Naive thymus-derived CD4-positive, alpha-beta T cell (primary cell): ENCODE measurements at places on chromosomes 12 and 14. TPM values are rescaled to one million over a fixed set of nuclear protein-coding genes. Genes with fewer than 3 reads are reported as not detected.

DNA sequence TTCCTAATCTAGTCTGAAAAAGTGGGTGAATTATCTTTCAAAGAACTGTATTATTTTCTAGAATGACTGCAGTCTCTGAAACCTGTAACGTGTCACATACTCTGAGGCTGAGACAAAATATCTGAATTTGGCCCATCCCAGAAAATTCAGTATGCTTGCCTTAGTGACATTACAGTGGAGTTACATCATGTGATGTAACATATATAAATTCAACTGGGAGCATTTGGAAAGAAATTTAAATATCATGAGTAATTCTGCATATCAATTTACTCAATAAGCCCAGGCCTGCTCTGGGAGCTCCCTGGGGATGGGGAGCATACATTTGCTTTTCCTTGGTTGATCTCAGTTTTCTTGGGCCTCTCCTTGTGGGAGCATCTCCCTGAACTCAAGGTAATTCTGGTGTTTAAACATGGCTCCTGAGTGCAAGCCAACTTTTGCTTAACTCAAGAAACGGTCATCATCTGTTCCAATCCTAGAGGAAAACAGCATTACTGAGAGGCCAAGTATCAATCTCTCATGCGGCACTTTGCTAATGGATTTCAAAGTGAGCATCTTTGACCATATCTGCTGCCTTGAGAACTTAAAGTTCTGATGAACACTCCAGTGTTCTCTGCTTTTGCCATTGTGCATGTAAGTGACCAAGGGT lies 54.4 kb downstream of the AKAP6 start:
- DNase-seq: no peak
- H3K27me3 ChIP-seq: no peaks in the 10 kb centered on the region
- H3K36me3 ChIP-seq: no peaks in the 10 kb centered on the region
- no peaks in the 10 kb centered on the region for H3K4me1 ChIP-seq
- H3K4me3 ChIP-seq: no peak overlapping the region

GRCh38 chr12:2384533-2385351 lies 332.0 kb downstream of the CACNA1C start:
- no peaks in the 10 kb centered on the region for H3K27me3 ChIP-seq
- no peaks in the 10 kb centered on the region for H3K4me1 ChIP-seq
- no peak overlapping the region for H3K4me3 ChIP-seq
- DNase-seq: no peak
- H3K27ac ChIP-seq: no peak overlapping the region

COPZ1 gene
- total RNA-seq: 141 and 143 TPM in 2 replicates

DNA sequence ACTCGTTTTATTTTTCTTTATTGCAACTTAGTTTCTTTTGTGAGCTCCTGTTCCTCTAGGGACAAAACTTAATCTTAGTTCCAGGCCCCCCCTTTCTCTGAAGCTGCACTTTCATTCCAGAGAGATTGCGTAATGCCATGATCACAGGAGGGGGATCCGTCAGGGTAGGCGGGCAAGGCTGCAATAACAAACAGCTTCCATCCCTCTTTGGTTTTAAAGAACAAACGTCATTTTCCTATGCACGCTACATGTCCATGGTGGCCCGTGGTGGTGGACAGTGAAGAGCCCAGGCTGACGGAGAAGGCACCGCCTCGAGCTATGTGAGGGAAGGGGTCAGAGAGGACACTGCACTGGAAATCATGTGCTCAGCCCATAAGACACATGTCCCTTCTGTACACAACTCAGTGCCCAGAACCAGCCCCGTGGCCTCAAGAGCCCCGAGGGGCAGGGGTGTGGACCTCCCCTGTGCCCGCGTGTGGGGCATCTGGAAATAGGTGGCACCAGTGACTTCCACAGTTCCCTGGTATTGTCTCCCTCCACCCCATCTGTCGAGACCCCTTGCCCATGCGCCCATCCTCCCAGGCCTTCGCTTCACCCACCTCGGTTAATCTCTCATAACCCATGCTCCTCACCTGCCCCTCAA lies 161.4 kb downstream of the ADGRD1 start:
- no peaks in the 10 kb centered on the region for H3K27me3 ChIP-seq
- no peak overlapping the region for H3K4me3 ChIP-seq
- no peak overlapping the region for H3K27ac ChIP-seq
- H3K36me3 ChIP-seq: no peaks in the 10 kb centered on the region
- no peaks in the 10 kb centered on the region for H3K4me1 ChIP-seq
- no peak for DNase-seq

GRCh38 chr14:20428010-20428365 lies 8.0 kb downstream of the KLHL33 start:
- H3K4me3 ChIP-seq: no peak overlapping the region
- H3K4me1 ChIP-seq: peaks cover 30% of the 10 kb centered on the region
- H3K27ac ChIP-seq: no peak overlapping the region
- no peaks in the 10 kb centered on the region for H3K27me3 ChIP-seq
- no peak for DNase-seq
- H3K36me3 ChIP-seq: no peaks in the 10 kb centered on the region

- H3K4me1 ChIP-seq: no peaks in the 10 kb centered on the region
- no peak overlapping the region for H3K4me3 ChIP-seq
- no peak for DNase-seq
- no peaks in the 10 kb centered on the region for H3K36me3 ChIP-seq
- no peaks in the 10 kb centered on the region for H3K27me3 ChIP-seq
Observed at GRCh38 chr14:29054119-29054518, 287.5 kb downstream of the FOXG1 start.

DNA sequence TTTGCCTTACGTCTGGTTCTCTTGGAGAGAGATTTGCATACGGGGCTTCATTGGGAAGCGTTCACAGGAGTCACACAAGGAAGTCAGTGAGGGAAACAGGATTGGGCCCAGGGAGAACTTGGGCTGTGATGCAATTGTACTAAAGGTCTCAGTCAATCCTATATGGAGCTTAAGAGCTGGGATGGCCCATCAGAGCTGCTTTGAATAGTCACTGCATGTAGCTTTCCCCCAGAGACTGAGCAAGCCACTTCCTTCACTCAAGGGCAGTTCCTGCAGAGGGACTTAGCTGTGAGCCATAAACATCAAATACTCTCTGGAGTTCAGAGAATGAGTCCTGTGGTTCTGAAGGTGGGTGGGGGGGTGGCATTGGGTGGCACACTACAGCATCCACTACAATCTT lies 605.4 kb downstream of the MED13L start:
- H3K36me3 ChIP-seq: no peaks in the 10 kb centered on the region
- H3K27me3 ChIP-seq: no peaks in the 10 kb centered on the region
- H3K27ac ChIP-seq: no peak overlapping the region
- no peak for DNase-seq

DNA sequence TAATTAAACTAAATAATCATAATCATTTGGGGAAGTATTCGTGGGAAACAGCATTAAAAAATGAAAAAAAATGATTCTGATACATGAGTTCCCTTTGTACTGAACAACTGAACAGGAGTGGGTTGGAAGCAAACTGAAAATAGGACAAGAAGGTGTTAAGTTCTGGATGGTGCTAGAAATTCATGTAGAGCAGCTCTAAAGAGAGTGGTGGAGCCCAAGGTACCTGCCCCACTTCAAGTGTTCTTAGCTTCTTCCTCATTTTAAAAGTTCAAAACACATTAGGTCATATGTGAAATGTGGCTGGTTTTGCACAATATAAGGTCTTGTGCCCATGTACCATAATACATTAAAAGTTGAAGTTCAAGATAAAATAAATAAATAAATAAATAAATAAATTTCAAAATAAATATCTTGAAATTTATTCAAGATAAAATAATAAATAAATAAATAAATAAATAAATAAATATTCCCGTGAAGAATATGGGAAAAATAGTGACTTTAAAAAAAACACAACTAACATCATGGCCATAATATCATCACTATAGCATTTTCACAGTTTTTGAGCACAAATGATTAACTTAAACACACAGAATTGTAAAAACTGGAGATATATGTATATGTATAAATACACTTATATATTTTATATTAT lies 191.5 kb upstream of the PRKD1 start:
- H3K27me3 ChIP-seq: no peaks in the 10 kb centered on the region
- no peak for DNase-seq
- H3K27ac ChIP-seq: no peak overlapping the region
- no peak overlapping the region for H3K4me3 ChIP-seq
- no peaks in the 10 kb centered on the region for H3K36me3 ChIP-seq

GRCh38 chr12:43352001-43352400 lies 200.0 kb downstream of the ADAMTS20 start:
- H3K4me1 ChIP-seq: no peaks in the 10 kb centered on the region
- no peaks in the 10 kb centered on the region for H3K27me3 ChIP-seq
- no peak for DNase-seq
- no peak overlapping the region for H3K27ac ChIP-seq
- no peaks in the 10 kb centered on the region for H3K36me3 ChIP-seq
- no peak overlapping the region for H3K4me3 ChIP-seq

DNA sequence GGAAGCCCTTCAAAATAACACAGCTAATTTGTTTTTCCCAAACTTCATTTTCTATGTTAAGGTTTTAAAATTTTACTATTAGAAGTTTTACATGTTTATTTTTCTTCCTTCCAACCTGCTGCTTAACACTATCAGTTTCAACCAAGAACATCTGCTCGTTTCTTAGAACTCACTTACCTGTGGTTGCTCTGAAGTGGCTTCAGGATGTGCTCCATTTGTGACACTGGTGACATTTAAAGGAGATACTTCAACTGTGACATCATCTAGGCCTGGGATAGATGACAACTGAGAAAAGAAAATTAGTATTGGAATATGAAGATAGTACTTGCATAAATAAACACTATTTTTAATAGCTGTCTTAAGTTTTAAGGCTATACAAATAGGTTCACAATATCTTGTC lies 17.9 kb downstream of the WASHC3 start:
- H3K27ac ChIP-seq: peak overlapping the region; percentile 42
- peaks cover 22% of the 10 kb centered on the region for H3K36me3 ChIP-seq
- no peaks in the 10 kb centered on the region for H3K27me3 ChIP-seq
- H3K4me1 ChIP-seq: no peaks in the 10 kb centered on the region
- DNase-seq: peak; percentile 38

- peaks cover 17% of the 10 kb centered on the region for H3K36me3 ChIP-seq
- no peak for DNase-seq
- no peak overlapping the region for H3K27ac ChIP-seq
- no peak overlapping the region for H3K4me3 ChIP-seq
- H3K4me1 ChIP-seq: no peaks in the 10 kb centered on the region
- no peaks in the 10 kb centered on the region for H3K27me3 ChIP-seq
Observed at GRCh38 chr14:32142341-32142740, 59.5 kb upstream of the RNU6-7 start.

- no peaks in the 10 kb centered on the region for H3K27me3 ChIP-seq
- no peak overlapping the region for H3K4me3 ChIP-seq
- H3K4me1 ChIP-seq: no peaks in the 10 kb centered on the region
- no peaks in the 10 kb centered on the region for H3K36me3 ChIP-seq
Observed at GRCh38 chr12:89901319-89901718, 192.7 kb upstream of the ATP2B1 start.

- H3K4me1 ChIP-seq: no peaks in the 10 kb centered on the region
- H3K36me3 ChIP-seq: no peaks in the 10 kb centered on the region
- H3K27ac ChIP-seq: no peak overlapping the region
- no peak overlapping the region for H3K4me3 ChIP-seq
- no peaks in the 10 kb centered on the region for H3K27me3 ChIP-seq
- no peak for DNase-seq
Observed at GRCh38 chr12:103672401-103673119, 85.5 kb downstream of the STAB2 start.

FGF6 gene
- total RNA-seq: not detected

C12orf54 gene
- not detected for total RNA-seq

P2RX2 gene
- not detected for total RNA-seq
